ENCODE measurements at places on chromosomes 1 and 21.

GRCh38 chr21:22125581-22125980 lies 1127.4 kb downstream of the NCAM2 start:
- no peak for DNase-seq

GRCh38 chr1:79198832-79199231 lies 192.3 kb upstream of the ADGRL4 start:
- DNase-seq: no peak

- no peak for DNase-seq
Observed at GRCh38 chr1:195686764-195687163, 921.5 kb downstream of the KCNT2 start.

DNA sequence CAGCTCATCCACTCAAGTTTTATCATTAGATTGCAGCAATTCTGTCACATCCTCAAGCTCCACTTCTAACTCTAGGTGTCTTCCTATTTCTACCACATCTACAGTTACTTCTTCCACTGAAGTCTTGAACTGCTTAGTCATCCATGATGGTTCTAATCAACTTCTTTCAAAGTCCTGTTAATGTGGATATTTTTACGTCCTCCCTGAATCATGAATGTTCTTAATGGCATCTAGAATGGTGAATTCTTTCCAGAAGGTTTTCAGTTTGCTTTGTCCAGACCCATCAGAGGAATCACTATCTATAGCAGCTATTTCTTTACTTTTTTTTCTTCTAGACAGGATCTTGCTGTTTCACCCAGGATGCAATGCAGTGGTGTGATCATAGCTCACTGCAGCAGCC lies 78.0 kb upstream of the RNPC3 start:
- no peak for DNase-seq

DNA sequence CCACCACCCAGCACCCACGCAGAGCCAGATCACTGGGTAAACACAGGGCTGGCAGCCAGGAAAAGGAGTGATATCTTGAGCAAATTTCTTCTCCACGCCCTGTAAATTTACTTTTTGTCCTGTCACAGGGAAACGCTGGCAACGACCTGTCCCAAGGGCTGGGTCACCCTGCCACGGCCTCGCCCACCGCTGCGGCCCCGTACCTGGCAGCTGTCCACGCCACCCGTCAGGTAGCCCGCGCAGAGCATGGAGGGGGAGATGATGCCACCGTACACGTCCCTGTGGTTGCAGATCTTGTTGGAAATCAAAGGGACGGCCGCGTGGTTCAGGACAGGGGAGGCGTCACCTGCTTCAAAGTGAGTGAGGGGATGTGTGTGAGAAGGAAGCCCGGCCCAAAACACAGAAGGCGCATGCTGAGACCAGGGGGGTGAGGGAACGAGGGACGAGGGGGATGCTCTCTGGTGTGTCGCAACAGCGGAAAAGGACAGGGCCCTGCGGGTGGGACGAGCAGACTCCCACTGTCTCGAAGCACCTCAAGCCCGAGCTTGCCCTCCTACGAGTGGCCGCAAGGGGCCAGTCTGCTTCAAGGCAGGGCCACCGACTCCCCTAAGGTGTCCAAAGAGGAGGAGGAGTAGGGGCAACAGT lies 10.1 kb upstream of the TFF1 start:
- no peak for DNase-seq

Measured in activated CD4-positive, CD25-positive, alpha-beta regulatory T cell treated with anti-CD3 and anti-CD28 coated beads, Interleukin-2, amount 50 U/mL, for 72 hours (primary cell).